CD4-positive, CD25-positive, alpha-beta regulatory T cell (primary cell): ENCODE measurements at places on chromosomes 1 and 21. TPM values are rescaled to one million over a fixed set of nuclear protein-coding genes. Genes with fewer than 3 reads are reported as not detected.

- H3K4me3 ChIP-seq, result no peak overlapping the region
- no peak overlapping the region for H3K27ac ChIP-seq
- no peak for DNase-seq
- H3K36me3 ChIP-seq, result no peaks in the 10 kb centered on the region
Observed at GRCh38 chr1:42348498-42348897, 13.5 kb upstream of the FOXJ3 start.

- H3K27ac ChIP-seq, result no peak overlapping the region
- no peaks in the 10 kb centered on the region for H3K27me3 ChIP-seq
- no peaks in the 10 kb centered on the region for H3K36me3 ChIP-seq
- no peak for DNase-seq
- no peaks in the 10 kb centered on the region for H3K4me1 ChIP-seq
- H3K4me3 ChIP-seq, result no peak overlapping the region
Observed at GRCh38 chr1:60504206-60504840, 430.8 kb upstream of the C1orf87 start.

GRCh38 chr1:42533101-42533863 lies 70.2 kb downstream of the CCDC30 start:
- no peak for DNase-seq
- no peaks in the 10 kb centered on the region for H3K27me3 ChIP-seq
- H3K27ac ChIP-seq, result no peak overlapping the region
- peaks cover 2% of the 10 kb centered on the region for H3K36me3 ChIP-seq
- peaks cover 3% of the 10 kb centered on the region for H3K4me1 ChIP-seq

DNA sequence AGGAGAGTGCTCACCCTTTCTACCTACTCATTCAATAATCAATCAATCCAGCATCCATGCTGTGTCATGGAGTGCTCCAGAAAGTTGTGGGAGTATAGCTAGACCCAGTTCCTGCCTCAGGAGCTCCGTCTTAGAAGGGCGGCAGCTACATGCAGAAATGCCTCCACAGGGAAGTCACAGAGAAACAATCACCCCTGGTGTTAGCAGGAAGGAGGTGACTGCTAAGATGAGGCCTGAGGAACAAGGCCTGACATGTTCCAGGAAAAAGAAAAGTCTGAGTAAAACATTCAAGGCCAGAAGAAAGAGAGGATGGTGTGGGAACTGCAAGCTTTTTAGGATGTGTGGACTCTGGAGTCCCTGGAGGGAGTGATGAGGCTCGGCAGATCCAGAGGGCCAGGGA lies 142.5 kb upstream of the MAGI3 start:
- no peaks in the 10 kb centered on the region for H3K4me1 ChIP-seq
- DNase-seq, result no peak
- H3K4me3 ChIP-seq, result no peak overlapping the region
- no peak overlapping the region for H3K27ac ChIP-seq
- H3K36me3 ChIP-seq, result no peaks in the 10 kb centered on the region
- H3K27me3 ChIP-seq, result peaks cover 8% of the 10 kb centered on the region

GRCh38 chr1:165234149-165234548 lies 122.4 kb downstream of the LMX1A start:
- DNase-seq, result no peak
- no peak overlapping the region for H3K4me3 ChIP-seq
- no peaks in the 10 kb centered on the region for H3K4me1 ChIP-seq
- H3K27ac ChIP-seq, result no peak overlapping the region
- H3K36me3 ChIP-seq, result no peaks in the 10 kb centered on the region

- H3K4me1 ChIP-seq, result peaks cover 31% of the 10 kb centered on the region
- no peaks in the 10 kb centered on the region for H3K27me3 ChIP-seq
- DNase-seq, result peak; percentile 10
- peak overlapping the region; percentile 69 for H3K4me3 ChIP-seq
Observed at GRCh38 chr1:40344597-40344996, 27.5 kb upstream of the COL9A2 start.

DNA sequence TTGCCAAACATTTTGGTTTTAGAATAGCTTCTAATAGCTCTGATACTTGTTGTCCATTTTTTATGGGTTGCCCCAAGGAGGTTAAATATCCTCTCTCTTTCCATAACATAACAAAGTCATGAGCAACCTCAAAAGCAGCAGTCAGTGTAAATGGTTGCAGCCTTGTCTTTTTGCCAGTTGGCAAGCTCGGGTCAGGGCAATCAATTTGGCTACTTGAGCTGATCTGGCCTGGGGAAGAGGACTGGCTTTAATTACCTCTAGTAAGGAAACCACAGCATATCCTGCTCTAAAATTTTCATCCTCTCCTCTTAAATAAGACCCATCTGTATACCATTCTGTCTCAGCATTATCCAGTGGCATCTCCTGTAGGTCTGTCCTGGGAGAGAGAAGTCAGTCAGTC lies 21.2 kb upstream of the FMO4 start:
- peaks cover 4% of the 10 kb centered on the region for H3K27me3 ChIP-seq
- no peaks in the 10 kb centered on the region for H3K36me3 ChIP-seq
- DNase-seq, result no peak

GRCh38 chr1:9889411-9889810 lies 20.7 kb downstream of the CTNNBIP1 start:
- no peaks in the 10 kb centered on the region for H3K27me3 ChIP-seq
- H3K27ac ChIP-seq, result no peak overlapping the region
- no peak overlapping the region for H3K4me3 ChIP-seq
- H3K4me1 ChIP-seq, result no peaks in the 10 kb centered on the region

- no peak for DNase-seq
- H3K27me3 ChIP-seq, result no peaks in the 10 kb centered on the region
- H3K27ac ChIP-seq, result no peak overlapping the region
- no peaks in the 10 kb centered on the region for H3K4me1 ChIP-seq
- H3K36me3 ChIP-seq, result no peaks in the 10 kb centered on the region
Observed at GRCh38 chr1:82034812-82035211, 234.1 kb downstream of the ADGRL2 start.

- no peak for DNase-seq
- H3K4me3 ChIP-seq, result no peak overlapping the region
- no peak overlapping the region for H3K27ac ChIP-seq
- no peaks in the 10 kb centered on the region for H3K27me3 ChIP-seq
- peaks cover 31% of the 10 kb centered on the region for H3K4me1 ChIP-seq
Observed at GRCh38 chr21:42193721-42194120, 25.2 kb upstream of the ABCG1 start.

- H3K36me3 ChIP-seq, result no peaks in the 10 kb centered on the region
- peak overlapping the region; percentile 52 for H3K27ac ChIP-seq
- no peak for DNase-seq
Observed at GRCh38 chr1:243841507-243841906, 8.5 kb downstream of the AKT3 start.

DNA sequence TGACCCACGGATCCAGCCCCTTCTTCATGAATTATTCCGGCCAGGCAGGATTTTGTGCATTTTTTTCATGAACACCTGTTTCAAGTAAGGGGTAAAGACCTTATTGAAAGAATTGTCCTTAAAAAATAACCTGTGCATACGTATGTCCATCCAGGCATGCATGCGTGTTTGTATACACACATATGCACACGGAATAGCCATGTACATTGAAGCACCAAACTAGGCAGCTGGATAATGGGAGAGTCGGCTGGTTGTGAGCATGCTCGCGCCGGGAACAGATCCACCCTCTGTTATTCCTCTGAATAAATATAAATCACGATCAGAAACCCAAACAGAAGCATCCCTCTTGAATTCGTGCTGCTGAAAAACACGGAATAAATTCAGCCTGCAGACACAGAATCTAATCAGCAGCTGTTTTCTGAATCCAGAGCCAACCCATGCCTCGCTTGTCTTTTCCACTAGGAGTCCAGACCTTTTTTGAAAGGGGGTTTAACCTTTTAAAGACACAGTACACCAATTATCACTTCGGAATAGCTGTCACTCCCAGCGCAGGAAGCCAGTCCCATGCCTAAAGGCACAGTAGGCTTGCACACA lies at the start of gene HIVEP3:
HIVEP3 (minus strand) TSS at position 473 of the 594 bp plus-strand sequence.
- peak within 1 kb of the TSS; percentile 90 for H3K4me3 ChIP-seq
- no peaks in the 10 kb centered on the region for H3K27me3 ChIP-seq
- peak within 1 kb of the TSS; percentile 78 for H3K27ac ChIP-seq
- H3K36me3 ChIP-seq, result no peaks in the 10 kb centered on the region
- peaks cover 70% of the 10 kb centered on the region for H3K4me1 ChIP-seq

DNA sequence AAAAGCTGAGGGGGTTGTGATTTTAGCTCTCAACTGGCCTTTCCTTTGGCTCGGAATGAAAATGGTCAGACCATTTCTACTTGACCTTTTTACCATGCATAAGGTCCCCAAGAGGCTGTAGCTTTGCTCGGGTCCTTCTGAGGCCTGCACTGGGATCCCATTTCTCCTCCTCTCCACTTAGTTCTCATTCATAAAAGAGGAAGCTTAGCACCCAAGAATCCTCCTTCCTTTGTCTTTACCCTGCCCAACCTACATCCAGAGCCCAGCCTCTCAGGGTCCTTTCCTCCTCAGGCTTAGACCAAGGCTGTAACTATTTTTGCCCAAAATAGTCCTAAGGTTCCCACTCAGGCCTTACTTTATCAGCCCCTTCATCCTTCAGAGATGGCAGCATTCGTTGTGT lies 6.0 kb upstream of the SLC27A3 start:
- no peak for DNase-seq
- peaks cover 48% of the 10 kb centered on the region for H3K36me3 ChIP-seq
- H3K4me3 ChIP-seq, result no peak overlapping the region
- no peak overlapping the region for H3K27ac ChIP-seq
- no peaks in the 10 kb centered on the region for H3K27me3 ChIP-seq
- no peaks in the 10 kb centered on the region for H3K4me1 ChIP-seq

GRCh38 chr1:87972811-87973210 lies 644.1 kb downstream of the LMO4 start:
- DNase-seq, result no peak
- no peak overlapping the region for H3K27ac ChIP-seq
- H3K36me3 ChIP-seq, result no peaks in the 10 kb centered on the region
- no peak overlapping the region for H3K4me3 ChIP-seq
- H3K4me1 ChIP-seq, result no peaks in the 10 kb centered on the region

GRCh38 chr1:220012259-220012658 lies 34.0 kb downstream of the EPRS1 start:
- H3K27me3 ChIP-seq, result no peaks in the 10 kb centered on the region
- H3K27ac ChIP-seq, result no peak overlapping the region
- H3K4me1 ChIP-seq, result no peaks in the 10 kb centered on the region

GRCh38 chr21:8998946-8999681 lies 1522.3 kb upstream of the TPTE start:
- no peaks in the 10 kb centered on the region for H3K4me1 ChIP-seq
- no peaks in the 10 kb centered on the region for H3K27me3 ChIP-seq
- H3K36me3 ChIP-seq, result no peaks in the 10 kb centered on the region
- DNase-seq, result no peak
- H3K4me3 ChIP-seq, result no peak overlapping the region

DNA sequence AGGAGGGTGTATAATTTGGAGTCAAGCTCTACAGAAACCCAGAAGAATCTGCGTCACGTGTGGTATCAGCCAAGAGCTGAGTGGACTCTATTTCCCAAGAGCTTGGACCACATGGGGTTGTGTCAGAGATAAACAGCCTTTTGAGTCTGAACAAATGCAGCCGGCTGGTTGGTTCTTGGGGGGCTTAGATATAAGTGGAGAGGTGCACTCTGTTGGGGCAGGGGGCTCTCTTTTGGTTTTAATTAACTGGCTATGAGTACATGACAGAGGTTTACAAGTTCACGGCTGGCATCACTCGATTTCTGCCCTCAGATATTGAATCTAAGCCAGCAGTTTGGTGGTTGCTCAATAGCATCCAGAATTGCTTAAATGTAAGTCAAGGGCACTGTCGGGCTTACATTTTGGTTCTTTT lies 501 bp upstream of the MRAP start:
- no peaks in the 10 kb centered on the region for H3K36me3 ChIP-seq
- no peak overlapping the region for H3K27ac ChIP-seq
- H3K27me3 ChIP-seq, result no peaks in the 10 kb centered on the region
- no peaks in the 10 kb centered on the region for H3K4me1 ChIP-seq
- DNase-seq, result no peak
- no peak overlapping the region for H3K4me3 ChIP-seq

DNA sequence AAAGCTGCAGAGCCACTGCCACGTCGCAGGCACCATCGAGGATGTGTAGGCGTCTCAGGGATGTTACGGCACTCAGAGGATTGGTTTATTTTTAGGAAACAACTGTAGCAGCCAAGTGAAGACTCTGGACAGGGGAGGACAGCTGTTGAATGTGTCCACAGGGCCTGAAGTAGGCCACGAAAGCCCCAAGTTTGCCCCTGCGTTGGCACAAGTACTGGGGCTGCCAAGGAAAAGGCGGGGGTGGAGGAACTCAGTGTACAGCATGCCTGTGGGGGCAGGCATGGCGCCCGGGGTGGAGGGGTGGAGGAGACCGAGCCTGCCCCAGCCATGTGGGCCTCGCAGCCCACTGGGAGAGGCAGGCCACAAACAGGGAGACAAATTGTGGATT lies 89.7 kb downstream of the ADARB1 start:
- peaks cover 5% of the 10 kb centered on the region for H3K4me1 ChIP-seq
- H3K27ac ChIP-seq, result no peak overlapping the region
- no peaks in the 10 kb centered on the region for H3K27me3 ChIP-seq
- no peak for DNase-seq

DNA sequence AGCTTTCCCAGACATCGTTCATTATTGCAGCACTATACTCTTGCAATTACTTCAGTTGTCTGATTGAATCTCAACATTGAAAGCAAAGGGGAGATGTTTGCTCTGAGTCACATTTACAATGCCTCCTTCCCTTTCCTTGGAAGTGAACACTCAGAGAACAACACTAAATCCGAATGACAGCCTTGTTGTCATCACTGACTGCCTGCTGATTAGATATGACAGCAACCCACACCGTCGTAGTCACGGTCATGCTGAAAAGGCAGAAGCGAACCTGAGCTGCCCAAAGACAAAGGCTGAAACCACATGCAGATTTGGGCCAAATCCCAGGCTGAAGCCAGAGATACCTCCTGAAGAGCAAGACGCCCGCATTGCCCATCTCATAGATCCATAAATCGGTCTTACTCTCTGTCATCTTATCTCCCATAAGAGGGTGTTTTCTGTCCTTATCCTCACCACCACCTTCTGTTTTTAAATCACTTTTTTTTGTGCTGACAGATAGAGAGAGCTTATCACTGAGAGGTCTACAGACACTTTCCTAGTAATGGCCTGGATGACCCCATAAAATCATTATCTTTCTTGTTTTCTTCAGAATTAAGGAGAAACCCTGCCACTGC lies 47.5 kb downstream of the TMCO4 start:
- no peaks in the 10 kb centered on the region for H3K27me3 ChIP-seq
- no peak for DNase-seq
- no peak overlapping the region for H3K27ac ChIP-seq
- H3K4me1 ChIP-seq, result no peaks in the 10 kb centered on the region
- no peak overlapping the region for H3K4me3 ChIP-seq

- no peak overlapping the region for H3K4me3 ChIP-seq
- H3K27ac ChIP-seq, result no peak overlapping the region
- no peaks in the 10 kb centered on the region for H3K36me3 ChIP-seq
- DNase-seq, result no peak
- no peaks in the 10 kb centered on the region for H3K27me3 ChIP-seq
Observed at GRCh38 chr21:45418301-45419071, 13.5 kb downstream of the COL18A1 start.

DTL gene
- total RNA-seq, result 4.7 TPM

LMX1A gene
- total RNA-seq, result not detected

CHI3L1 gene
- total RNA-seq, result not detected

KIF17 gene
- not detected for total RNA-seq

FCAMR gene
- not detected for total RNA-seq

AIM2 gene
- total RNA-seq, result 6.2 TPM

OR2T5 gene
- total RNA-seq, result not detected

BATF3 gene
- total RNA-seq, result 2.6 TPM

CLEC20A gene
- not detected for total RNA-seq

RIPPLY3 gene
- total RNA-seq, result not detected

KPNA6 gene
- total RNA-seq, result 56.1 TPM

OXCT2 gene
- total RNA-seq, result not detected

WNT9A gene
- total RNA-seq, result 0.20 TPM
